ENCODE measurements at places on chromosomes 3 and 15.

DNA sequence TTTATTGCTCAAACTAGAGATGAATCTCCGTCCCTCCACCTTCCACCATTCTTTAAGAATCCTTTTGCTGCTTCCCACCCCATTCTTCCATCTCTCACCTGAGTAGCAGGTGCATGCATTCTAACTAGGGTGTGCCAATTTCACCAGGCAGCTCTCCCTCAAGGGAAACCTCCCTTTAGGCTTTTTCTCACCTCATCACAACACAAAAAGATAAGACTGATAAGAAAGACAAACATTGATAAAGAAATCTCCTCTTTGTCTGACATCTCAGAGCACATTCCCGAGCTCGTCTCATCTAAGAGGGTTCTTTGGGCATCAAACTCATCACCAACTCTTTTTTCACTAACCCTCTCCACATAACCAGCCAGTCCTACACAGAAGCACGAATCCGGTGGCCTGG lies 23.0 kb downstream of the MB21D2 start:
- no peak for DNase-seq

GRCh38 chr3:7166460-7166859 lies 305.5 kb downstream of the GRM7 start:
- no peak for DNase-seq

GRCh38 chr15:100683434-100683833 lies 81.0 kb downstream of the ASB7 start:
- DNase-seq, result no peak

- peak; percentile 18 for DNase-seq
Measured at GRCh38 chr3:9779721-9780457, 10.1 kb upstream of the CAMK1 start.

- DNase-seq, result no peak
Measured at GRCh38 chr3:124035463-124036121, 43.7 kb upstream of the ROPN1 start.

- DNase-seq, result no peak
Measured at GRCh38 chr3:100603469-100603868, 5.9 kb upstream of the ADGRG7 start.

GRCh38 chr3:147812186-147812911 lies 403.2 kb downstream of the ZIC1 start:
- no peak for DNase-seq

DNA sequence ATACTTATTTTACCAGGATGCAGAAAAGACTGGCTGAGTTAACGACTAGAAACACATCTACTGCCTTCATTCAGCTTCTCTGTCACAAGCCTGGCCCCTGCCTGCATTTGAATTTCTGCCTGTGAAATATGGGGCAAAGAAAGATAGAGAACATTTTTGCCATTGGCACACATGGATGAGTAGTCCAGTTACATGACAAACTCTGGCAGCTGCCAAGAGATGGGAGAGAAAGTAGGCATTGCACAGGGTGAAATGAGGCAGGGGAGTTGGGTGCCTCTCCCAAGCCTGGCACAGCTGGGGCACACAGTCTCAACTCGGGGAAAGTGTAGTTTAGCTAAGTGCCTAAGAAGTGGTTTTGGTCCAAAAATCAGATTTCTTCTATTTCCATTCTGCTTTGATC lies 24.0 kb downstream of the ANXA2 start:
- no peak for DNase-seq

DNA sequence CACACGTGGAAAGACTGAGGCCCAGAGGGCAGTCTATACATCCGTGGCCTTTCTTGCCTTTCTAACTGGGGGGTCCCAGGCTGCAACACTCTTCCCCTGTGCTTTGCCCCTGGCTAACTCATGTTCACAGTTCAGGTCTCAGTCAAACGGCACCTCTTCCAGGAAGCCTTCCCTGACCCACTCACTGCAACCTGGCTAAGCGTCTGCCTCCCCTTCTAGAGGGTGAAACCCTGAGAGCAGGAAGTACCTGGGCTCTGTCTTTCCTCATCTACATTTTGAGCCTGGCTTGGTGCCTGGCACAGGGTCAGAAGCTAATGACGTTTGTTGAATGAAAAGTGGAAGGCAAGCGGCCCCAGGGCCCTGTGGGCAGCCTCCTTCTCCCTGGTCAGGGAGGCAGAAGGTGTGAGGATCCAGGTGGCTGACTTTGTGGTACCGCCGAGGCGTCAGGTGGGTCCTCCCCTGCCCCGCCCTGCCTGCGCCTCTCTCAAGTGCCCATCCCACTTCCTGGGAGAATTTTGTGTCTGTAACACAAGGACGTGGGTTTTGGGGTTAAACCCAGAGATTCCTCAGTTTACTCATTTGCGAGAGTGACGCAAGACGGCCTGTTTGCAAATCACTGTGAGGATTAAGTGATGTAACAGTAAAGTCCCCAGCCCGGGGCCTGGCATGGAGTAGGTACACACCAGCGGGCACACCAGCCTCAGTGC lies 32.1 kb downstream of the DNASE1L3 start:
- no peak for DNase-seq

DNA sequence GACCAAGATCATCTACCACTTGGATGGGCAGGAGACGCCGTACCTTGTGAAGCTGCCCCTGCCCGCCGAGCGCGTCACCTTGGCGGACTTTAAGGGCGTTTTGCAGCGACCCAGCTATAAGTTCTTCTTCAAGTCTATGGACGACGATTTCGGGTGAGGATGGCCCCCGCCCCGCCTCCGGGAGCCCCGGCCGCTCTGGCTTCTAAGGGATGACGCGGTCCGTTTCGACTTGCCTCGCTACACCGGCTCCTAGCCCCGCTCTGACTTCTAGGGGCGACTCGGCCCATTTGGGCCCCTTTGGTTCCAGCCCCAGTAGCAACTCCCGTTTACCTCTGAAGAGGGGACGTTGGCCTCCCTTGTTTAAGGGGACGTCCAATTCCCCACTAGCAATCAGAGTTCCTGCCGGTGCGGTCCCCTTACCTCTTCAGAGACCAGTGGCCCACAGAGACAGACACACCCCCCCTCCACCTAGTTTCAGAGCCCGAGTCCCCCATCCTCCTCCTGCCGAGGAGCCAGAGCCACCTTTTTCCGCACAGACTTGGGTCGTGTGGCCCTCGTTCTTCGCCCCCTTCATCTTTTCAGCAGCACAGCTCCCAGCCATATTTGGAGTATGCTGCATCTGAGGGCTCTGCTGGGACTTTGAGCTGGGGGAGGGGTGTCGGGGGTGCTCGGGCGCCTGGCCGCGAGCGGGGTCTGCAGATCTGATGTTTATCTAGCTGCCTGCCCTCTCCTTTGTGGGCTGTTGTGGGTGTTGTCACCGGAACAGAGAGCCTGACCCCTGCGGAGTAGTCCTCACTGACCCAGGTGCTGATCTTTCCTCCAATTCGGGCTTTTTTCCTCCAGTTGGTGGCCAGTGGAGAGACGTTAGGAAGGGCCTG lies 706 bp downstream of the DVL3 start:
- peak; percentile 46 for DNase-seq

DNA sequence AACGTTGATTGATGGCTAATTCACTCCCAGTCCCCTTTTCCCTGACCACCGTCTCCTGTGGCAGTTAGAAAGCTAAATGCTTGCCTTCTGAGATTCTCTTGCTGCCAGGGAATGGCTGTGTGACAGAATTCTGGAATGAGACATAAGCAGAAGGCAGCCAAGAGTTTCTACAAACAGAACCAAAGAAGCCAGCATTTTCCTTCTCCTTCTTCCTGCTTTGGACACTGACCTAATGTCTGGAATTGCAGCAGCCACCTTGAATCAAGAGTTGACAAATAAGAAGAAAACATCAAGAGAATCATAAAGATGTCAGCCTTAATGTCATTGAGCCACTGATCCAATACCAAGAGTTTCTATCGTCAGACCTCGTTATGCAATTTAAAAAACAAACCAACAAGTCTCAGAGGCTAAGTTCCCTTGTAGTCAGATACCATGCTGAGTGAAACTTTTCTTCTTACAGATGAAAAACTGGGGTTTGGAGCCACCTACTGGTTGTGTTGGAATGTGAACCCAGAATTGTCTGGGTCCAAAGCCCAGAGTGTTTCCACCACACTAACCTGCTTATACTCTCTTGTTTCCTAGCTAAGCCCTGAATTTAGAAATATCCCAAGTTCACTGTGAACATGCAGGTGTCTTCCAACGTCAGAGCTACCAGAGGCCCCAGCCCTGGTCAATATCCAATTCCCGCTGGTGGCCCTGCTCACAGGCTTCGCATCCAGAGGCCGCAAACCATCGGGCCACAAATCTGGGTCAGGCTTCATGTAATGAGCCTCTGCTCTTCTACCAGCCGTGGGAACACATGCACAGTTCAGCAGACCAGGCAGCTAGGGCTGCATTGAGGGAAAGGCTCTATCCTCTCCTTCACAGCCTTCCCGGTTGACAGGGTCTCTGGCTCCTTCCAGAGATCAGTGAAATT lies 42.5 kb downstream of the MCF2L2 start:
- DNase-seq, result peak; percentile 40

DNA sequence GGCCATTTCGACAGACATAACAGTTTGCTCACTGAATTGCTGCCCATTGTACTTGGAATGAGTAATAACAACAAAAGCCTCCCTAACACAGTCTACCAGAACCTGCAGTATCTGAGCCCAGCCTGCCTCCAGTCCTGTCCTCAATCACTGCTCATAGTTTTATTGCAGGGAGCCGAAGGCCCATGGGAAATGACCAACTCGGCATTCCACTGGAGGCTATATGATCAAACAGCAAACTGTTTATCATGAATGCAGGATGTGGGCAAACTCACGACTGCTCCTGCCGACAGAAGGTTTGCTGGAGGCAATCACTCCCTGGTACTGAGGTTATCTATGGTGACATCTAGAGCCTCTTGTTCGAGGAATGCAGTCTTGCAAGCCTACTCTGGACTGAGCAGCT lies 46.3 kb downstream of the LSM3 start:
- no peak for DNase-seq
